Type B pancreatic cell (in vitro differentiated cells): ENCODE measurements at places on chromosomes 7 and 10.

DNA sequence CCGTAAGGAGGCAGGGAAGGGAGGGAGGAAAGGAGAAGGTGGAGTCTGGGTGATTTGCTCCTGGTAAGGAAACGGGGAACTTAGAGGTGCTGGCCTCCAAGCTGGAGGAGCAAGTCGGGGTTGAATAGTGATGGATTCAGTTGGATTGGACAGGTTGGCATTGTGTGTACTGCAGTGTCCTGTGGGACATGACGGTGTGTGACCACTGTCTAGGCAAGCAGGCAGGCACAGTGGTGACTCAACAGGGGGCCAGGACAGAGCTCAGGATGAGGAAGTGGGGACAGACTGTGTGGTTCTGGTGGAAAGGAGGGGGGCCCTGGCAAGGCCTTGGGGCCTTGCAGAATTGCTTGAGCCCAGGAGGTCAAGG, 48.8 kb downstream of the COL26A1 start:
- DNase-seq, result no peak

DNA sequence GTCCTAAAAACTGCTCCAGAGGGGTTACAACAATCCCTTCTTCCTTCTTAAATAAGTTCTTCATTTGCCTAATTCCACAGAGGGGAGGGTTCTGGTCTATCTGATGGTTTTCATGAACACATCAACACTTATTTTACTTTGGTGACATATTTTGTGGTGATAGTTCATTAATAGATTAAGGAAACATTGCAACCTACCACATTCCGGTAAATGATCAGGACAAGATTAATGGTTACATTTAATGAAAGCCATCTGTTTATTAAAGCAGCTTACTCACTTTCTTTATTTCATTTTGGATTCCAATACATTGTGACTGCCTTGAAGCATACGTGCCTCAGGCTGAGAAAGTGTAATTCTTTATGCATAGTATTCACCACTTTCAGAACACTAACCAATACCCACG, 101.0 kb downstream of the SKIDA1 start:
- DNase-seq, result no peak

DNA sequence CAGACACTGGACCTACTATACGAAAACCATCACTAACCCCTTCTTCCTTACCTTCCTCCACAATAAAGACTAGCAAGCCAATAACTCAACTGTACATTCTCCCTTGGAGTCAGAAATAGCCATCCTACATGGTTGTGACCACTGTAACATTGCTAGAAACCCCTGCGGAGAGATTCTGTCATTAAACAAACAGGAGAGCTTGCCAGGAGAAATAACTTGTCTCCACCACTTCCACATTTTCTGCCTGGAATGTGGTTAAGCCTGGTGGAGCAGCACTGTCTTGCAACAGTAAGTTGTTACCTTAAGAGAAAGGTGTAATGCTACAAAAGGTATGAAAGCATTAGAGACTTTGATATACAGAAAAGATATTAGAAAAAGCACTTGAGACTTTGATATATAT, 45.8 kb downstream of the THSD7A start:
- DNase-seq, result no peak

- peak; percentile 45 for DNase-seq
Observed at GRCh38 chr10:46268076-46268881, 18.5 kb upstream of the ANTXRL start.

DNA sequence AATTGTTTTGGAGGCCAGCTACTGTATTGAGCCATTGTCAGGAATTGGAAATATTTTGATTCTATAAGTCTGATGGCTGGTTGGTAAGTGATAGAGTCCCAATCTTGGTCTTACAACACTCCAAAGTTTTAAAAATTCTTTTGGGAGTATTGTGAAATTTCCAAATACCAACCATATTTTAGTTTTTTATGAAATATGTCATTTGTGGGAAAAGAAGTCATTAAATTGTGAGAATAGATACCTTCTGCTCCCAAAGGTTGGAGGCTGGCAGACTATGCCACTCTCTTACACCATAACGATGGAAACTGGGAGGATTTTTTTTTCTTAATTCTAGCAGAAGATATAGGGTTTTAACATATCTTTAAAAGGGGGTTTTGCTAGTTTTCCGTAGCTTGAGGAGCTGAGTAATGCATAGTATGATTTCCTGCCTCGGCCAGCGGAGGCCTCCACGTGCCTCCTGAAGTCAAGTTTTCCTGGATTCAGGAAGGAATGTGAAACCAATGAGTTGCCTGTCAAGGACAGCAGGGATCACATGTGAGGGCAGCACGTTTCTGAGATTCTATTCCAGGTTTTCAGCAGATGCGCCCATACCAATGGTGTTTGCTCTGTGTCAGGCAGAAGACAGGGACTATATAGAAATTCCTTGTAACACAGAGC, 92.2 kb upstream of the LAMB4 start:
- no peak for DNase-seq
